ENCODE measurements at places on chromosomes 1 and 21.

- DNase-seq, result no peak
Observed at GRCh38 chr1:244710474-244711062, 57.6 kb downstream of the DESI2 start.

- DNase-seq, result no peak
Observed at GRCh38 chr1:5881526-5882222, 110.6 kb downstream of the NPHP4 start.

DNA sequence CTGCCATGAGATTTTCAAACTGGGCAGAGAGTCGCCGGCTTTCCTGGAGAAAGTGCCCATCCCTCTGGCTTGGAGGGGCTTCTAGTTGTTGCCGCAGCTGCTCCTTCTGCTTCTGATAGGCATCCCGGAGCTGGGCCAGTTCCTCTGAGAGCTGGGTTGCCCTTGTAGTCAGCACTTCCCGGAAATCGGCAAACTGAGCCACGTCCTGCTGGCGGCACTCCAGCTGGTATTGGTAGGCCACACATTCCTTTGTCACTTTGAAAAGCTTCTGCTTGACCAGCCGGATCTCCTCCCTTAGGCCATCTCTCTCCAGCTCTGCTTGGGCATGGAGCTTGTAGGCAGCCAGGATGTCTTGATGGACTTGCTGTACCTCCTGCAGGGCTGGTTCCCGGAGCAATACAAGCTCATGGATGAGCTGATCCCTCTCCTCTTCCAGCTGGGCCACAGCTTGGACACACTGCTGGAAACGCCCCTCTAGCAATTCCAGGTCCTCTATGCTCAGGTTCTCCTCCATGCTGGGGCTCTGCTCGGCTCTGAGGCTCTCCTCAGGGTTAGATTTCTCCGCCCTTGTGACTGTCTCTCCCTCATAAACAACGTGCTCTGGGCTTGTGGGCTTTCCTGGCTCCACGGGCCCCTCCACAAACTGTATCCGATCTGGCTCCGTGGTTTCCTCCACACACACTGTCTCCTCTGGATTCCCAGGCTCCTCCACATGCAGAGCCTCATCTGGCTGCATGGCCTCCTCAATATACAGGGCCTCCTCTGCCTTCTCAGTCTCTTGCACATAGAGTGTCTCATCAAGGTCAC is 7.3 kb downstream of the SYNC start:
- no peak for DNase-seq

DNA sequence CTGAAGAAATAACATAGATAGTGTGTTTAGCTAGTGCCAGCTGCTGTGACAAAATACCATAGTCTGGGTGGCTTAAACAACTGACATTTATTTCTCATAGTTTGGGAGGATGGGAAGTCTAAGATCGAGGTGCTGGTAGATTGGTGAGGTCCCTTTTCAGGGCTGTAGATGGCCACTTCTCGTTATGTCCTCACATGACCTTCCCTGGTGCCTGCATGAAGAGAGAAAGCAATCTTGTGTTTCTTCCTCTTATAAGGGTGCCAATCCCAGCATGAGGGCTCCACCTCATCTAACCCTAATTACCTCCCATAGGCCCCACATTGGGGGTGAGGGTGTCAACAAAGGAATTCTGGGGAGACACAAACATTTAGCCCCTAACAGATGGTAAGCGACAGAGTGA is 9.3 kb downstream of the MTARC2 start:
- DNase-seq, result no peak

DNA sequence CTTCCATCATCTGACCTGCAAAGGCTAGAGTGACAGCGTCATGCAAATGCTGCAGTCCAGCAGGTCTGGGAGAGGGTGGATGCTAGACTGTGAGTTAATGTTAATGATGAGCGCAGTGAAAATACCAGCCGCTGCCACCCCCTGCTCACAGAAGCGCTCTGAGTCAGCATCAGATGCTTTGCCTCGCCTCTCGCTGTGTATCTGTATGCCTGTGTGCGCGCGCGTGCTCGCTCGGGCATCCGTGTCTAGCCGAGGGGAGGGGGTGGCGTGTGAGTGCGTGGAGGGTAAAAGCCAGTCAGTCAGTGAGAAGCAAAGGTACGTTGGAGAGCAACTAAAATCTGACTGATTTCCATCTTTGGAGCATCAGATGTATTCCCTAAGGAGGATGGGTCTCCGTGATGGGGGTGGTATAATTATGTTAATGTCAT is 858.7 kb downstream of the USP25 start:
- no peak for DNase-seq

- no peak for DNase-seq
Observed at GRCh38 chr1:241007668-241008067, 349.3 kb downstream of the RGS7 start.

DNA sequence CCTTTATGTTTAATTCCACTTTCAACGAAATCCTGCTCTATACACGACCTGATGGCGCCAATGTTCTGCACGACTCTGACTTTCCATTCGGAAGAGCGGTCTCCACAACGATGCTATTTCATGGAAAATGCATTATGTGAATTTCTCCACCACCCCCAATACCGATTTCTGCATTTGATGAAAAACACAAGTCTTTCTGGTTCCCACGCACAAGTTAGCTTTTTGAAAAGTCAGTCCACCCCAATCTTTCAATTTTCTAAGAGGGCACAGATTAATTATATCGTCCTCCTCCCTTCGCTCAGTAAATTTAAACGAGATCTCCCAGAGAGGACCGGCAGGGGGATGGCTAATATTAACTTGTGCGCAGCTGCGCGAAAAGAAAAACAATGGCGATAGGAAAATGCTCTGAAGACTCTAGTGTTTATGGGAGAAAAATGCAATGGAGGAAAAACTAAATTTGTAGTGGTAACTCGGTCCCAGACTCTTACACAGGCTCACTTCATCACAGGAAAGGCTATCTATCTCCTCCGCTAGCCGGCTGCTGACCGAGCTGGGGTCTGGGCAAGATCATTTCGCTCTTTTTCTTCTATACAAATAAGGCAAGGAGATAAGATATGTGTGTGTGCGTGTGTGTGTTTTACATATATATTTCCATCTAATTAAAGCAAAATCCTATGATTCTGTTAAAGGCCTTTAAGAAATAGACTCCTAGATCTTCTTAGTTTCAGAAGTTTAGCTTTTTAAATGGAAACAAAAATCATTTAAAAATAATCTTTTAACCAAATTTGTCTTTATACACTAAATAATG is 1.2 kb upstream of the LHX8 start:
- DNase-seq, result no peak

GRCh38 chr1:21904454-21904703 is 32.7 kb downstream of the HSPG2 start:
- DNase-seq, result no peak

GRCh38 chr1:100734676-100735075 is 15.1 kb downstream of the VCAM1 start:
- DNase-seq, result no peak

DNA sequence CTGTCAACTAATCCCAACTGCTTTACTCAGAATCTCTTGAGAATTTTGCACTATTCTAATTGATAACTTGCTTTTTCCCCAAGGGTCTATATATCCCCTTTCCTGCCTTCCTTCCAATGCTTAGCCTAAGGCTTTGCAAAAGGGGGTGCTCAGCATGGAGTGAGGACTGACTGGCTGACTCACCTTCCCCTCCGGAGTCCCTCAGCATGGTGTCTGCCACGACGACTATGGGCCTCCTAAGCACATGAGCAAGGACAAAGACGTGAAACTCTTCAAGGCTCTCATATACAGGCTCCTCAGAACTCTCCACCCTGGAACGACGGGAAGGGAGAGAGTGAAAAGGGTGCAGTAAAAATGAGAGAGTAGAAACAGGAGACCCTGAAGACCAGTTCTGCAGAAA is 13.2 kb upstream of the MTMR11 start:
- no peak for DNase-seq

DNA sequence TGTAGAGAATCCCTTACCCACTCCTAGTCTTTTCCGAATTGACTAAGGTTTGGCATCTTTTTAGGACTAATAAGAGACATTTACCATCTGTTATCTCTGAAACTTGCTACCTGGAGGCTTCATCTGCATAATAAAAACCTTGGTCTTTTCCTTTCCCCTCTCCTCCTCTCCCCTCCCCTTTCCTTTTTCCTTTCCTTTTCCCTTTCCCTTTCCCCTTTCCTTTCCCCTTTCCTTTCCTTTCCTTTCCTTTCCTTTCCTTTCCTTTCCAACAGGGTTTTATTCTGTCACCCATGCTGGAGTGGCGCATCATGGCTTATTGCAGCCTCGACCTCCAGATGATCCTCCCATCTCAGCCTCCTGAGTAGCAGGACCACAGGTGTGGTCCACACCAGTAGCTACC is 195.7 kb downstream of the RYR2 start:
- DNase-seq, result no peak

GRCh38 chr1:225691377-225691776 is 38.5 kb upstream of the ENAH start:
- no peak for DNase-seq

DNA sequence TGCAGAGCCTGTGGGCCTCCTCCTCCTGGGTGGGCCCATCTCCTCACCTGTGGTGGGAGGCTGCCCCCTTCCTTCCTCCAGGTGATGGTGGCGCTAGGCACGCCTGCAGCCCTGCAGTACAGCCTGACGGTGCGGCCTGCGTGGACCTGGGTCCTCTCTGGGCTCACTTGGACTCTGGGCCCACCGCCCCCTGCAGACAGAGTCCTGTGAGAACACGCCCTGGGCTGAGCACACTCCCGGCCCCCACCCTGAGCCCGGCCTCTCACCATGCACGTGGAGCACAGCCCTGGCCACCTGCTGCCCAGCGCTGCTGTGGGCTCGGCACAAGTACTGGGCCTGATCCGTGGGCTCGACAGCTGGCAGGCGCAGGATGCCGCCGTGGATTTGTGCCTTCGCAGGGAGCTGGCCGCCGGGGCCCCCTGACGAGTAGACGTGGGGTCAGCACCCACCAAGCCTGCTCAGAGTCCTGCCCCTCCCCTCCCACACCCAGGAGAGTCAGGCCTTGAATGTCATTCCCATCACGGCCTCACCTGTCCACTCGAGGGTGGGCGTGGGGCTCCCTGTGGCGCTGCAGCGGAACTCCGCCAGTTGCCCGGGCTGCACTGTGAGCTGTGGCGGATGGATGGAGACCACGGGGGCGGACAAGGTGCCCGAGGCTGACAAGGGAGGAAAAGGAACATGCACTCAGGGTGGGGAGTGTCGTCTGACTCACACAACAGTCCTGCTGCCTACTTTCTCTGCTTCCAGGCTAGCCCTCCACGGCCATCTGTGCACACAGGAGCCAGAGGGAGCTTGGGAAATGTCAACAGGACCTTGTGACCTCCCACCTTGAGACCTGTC is 43.4 kb downstream of the LDLRAD2 start:
- no peak for DNase-seq

GRCh38 chr21:16707274-16707673 is 805.6 kb upstream of the CXADR start:
- DNase-seq, result no peak

DNA sequence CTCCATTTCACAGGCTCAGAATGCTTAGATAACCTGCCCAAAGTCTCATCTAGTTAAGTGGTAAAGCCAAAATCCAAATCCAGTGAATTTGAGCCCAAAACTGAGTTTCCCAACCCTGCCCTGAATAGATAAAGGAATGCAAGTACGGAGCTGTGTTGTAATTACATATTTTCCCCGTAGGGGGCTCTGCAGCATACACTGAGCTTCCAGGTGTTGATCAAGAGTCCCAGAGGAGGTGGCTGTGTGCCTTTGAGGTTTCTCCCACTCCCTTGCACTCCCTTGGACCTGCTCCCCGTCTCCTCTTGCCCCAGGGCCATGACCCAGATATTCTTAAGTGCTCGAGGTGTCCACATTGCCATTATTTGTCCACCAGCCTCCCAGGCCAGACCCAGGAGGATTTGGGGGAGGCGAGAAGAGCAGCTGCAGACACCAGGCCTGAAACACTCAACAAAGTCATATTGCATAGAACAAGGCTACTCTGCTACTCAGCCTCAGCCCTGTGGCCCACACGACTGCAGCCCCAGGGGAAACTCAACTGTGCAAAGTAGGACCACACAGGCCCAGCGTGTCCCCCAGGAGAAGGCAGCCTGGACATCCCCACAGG is 18.4 kb upstream of the LY9 start:
- no peak for DNase-seq

DNA sequence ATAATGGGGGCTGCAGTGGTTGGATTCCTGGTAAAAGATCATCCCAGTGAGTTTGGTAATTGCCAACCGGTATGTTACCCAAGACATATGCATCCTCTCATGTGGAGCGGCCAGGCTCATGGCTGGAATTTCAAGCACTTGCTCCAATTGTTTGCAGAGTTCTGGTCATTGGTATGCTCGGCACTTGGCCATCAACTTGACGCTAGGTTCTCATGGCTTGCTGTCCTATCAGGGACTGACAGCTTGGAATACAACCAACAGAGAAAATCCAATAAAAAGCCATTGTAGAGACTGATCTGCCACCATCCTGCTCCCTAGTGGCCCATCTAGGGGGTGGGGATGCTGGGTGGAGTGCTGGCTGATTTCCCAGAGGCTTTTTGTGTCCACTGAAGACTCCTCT is 120.9 kb downstream of the EDEM3 start:
- no peak for DNase-seq

Data from stimulated activated CD8-positive, alpha-beta memory T cell treated with anti-CD3 and anti-CD28 coated beads, Interleukin-2, amount 100 ng/mL, for 1 hour (primary cell).